H4 (cell line): ENCODE measurements at places on chromosomes 6 and 20. TPM values are rescaled to one million over a fixed set of nuclear protein-coding genes. Genes with fewer than 3 reads are reported as not detected.

MRAP2 gene
- total RNA-seq = not detected in 2 replicates

DNA sequence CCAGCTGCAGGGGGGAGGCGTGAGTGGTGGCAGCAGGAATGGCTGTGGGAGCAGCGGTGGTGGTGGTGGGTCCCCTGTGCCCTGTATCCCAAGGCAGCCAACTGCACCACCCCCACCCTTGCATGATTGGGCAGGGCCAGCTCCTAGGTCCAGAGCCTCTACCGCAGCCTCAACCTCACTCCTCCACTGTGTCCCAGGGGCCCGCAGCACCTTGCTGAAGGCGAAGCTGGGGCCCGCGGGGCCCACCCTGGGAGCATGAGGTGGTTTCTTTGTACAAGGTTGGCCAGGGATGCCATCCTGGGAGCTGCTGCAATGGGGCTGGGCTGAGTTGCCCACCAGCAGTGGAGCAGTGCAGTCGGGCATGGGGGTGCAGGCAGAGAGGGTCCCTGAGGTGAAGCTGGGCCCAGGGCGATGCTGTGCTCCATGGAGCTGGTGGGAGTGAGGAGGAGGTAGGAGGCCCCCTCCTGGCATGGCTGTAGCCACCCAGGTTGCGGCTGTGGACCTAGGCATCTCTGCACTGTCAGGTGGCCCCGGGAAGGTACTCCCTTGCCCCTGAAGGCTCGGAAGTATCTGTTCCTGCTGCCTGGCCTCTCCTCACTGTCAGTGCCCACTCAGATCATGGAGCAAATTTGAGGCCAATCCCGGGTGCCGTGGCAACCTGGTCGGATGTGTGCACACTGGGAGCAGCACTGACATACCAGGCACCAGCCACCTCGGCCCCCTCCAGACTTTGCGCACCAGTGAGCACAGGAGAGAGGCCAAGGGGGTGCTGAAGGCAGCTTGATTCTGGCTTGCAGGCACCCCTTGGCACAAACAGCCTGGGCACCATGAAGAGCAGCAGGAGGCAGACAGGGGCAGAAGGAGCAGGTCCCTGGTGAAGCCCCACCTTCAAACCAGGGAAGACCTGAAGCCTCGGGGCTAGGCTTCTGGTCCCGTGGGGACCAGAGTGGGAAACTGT is 60.2 kb upstream of the L3MBTL3 start:
- DNase-seq = no peak

- no peak for DNase-seq
These were observed 767 bp downstream of the AP5S1 start for GRCh38 chr20:3820901-3821727.

DNA sequence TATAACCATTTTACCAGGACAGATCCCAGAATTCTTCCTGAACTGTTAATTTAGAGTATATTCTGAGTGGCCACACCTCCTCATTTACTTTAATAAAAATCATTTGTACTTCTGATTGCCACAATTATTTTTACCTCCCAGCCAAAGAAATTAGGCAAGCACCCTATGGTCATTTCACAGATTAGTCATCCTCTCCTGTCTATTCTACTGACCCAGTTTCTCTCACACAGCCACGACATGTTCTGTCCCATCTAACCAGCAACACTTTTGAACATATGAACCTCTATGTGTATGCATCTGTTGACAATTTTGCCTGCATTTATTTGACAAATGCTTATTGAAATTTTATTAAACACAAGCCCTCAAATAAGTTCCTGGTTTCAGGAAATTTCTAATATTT is 202.6 kb upstream of the STXBP5 start:
- no peak for DNase-seq

- DNase-seq = no peak
These were observed 23.7 kb upstream of the TCP11 start for GRCh38 chr6:35164868-35165267.
